ENCODE measurements at places on chromosomes 1 and 21. TPM values are rescaled to one million over a fixed set of nuclear protein-coding genes. Genes with fewer than 3 reads are reported as not detected.

BNIPL gene
- 1.1 TPM for total RNA-seq

- H3K27ac ChIP-seq, result no peak overlapping the region
- H3K4me3 ChIP-seq, result no peak overlapping the region
- H3K4me1 ChIP-seq, result peaks cover 12% of the 10 kb centered on the region
- no peaks in the 10 kb centered on the region for H3K36me3 ChIP-seq
- peaks cover 29% of the 10 kb centered on the region for H3K27me3 ChIP-seq
- DNase-seq, result no peak
These were observed 1.5 kb upstream of the NCAM2 start for GRCh38 chr21:20996421-20997310.

- no peaks in the 10 kb centered on the region for H3K4me1 ChIP-seq
- no peak overlapping the region for H3K4me3 ChIP-seq
These were observed 807.1 kb downstream of the USP25 start for GRCh38 chr21:16536643-16537434.

- H3K27ac ChIP-seq, result no peak overlapping the region
- no peaks in the 10 kb centered on the region for H3K27me3 ChIP-seq
- no peaks in the 10 kb centered on the region for H3K36me3 ChIP-seq
- no peak for DNase-seq
- H3K4me1 ChIP-seq, result no peaks in the 10 kb centered on the region
These were observed 183.3 kb downstream of the PTGER3 start for GRCh38 chr1:70864302-70864701.

- H3K4me3 ChIP-seq, result peak overlapping the region; percentile 58
- no peak for DNase-seq
- H3K27me3 ChIP-seq, result peaks cover 21% of the 10 kb centered on the region
These were observed 610 bp downstream of the COL6A2 start for GRCh38 chr21:46098303-46099141.

DNA sequence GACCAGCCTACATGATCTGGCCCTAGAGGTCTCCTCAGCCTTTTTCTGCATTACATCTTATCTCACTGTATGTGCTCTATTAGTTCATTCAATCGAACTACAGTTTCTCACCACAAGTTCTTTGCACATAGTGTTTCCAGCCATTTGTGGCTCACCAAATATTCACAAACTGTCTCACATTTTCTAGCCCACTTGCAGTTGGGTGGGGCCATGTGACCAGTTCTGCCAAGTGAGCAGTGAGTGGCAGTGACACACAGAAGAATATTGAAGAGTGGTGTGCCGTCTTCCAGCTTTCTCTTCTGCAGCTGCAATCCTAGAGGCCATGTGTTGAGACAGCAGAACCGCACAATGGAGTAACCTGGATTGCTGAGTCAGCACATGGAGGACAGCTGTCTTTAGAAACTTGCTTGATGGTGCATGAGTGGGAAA lies 103.2 kb upstream of the ZNF644 start:
- DNase-seq, result peak; percentile 36
- H3K36me3 ChIP-seq, result no peaks in the 10 kb centered on the region
- no peak overlapping the region for H3K27ac ChIP-seq
- H3K4me3 ChIP-seq, result no peak overlapping the region
